Vein endothelial cell (primary cell): ENCODE measurements at places on chromosomes 7 and 10. TPM values are rescaled to one million over a fixed set of nuclear protein-coding genes. Genes with fewer than 3 reads are reported as not detected.

Gene LRRC18
- total RNA-seq = not detected in 2 replicates

Gene ATG9B
- under 0.01 and 0.10 TPM in 2 replicates for total RNA-seq

Gene CPA4
- total RNA-seq = 0.29 and 0.65 TPM in 2 replicates

Gene MIOS
- total RNA-seq = 24.0 and 26.5 TPM in 2 replicates

Gene FAM237B
- not detected in 2 replicates for total RNA-seq

Gene PNLIP
- total RNA-seq = not detected in 2 replicates

Gene ZWINT
- total RNA-seq = 24.5 and 40.1 TPM in 2 replicates

Gene SPDYE11
- not detected in 2 replicates for total RNA-seq
